ENCODE measurements at places on chromosomes 4 and X. TPM values are rescaled to one million over a fixed set of nuclear protein-coding genes. Genes with fewer than 3 reads are reported as not detected.

- H3K4me3 ChIP-seq, result no peak overlapping the region
- no peaks in the 10 kb centered on the region for H3K4me1 ChIP-seq
- H3K36me3 ChIP-seq, result no peaks in the 10 kb centered on the region
Observed at GRCh38 chr4:98110929-98111328, 32.3 kb downstream of the STPG2 start.

DNA sequence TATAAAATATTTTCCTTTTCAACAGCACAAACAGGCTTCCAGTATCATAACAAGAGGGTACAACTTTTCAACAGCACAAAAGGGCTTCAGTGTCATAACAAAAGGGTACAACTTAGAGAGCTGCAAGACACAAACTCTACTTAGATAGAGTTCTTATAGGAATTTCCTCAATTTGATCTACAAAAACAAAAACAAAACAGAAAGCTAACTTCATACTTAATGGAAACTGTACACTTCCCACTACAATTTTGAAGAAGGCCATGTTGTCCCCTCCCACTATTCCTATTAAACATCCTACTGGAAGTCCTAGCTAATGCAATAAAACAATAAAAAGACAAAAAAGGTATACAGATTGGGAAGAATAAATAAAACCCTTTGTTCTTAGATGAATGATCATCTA, 96.7 kb downstream of the CENPC start:
- H3K4me3 ChIP-seq, result no peak overlapping the region
- H3K27ac ChIP-seq, result no peak overlapping the region
- H3K4me1 ChIP-seq, result peaks cover 3% of the 10 kb centered on the region
- H3K27me3 ChIP-seq, result no peaks in the 10 kb centered on the region

GRCh38 chr4:40165916-40166315, 30.9 kb upstream of the RHOH start:
- peaks cover 57% of the 10 kb centered on the region for H3K36me3 ChIP-seq
- no peak for DNase-seq
- H3K4me1 ChIP-seq, result peaks cover 7% of the 10 kb centered on the region

GPRIN3 gene
- total RNA-seq, result 10.7 TPM

DNA sequence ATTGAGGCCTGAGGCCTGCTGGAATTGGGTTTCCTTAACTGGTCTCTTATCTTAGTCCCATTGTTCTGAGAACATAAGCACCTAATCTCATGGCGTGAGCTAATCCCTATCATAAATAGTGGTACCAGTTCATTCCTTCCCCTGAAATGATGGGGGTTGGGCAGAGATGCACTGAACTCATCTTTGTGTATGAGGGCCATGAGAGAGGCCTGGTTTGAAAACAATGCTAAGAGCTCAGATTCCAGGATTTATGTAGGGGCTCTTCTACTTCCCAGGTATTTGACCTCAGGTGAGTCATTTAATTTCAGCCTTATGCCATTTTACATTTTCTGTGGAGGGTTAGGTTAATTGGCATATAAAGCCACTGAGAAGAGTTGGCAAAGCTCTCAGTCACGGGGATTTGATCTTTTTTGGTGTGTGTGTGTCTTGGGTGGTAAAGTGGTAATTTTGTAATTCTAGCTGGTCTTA, 4.4 kb downstream of the RBM3 start:
- H3K27ac ChIP-seq, result peak overlapping the region; percentile 43
- H3K4me3 ChIP-seq, result no peak overlapping the region
- no peaks in the 10 kb centered on the region for H3K27me3 ChIP-seq

DNA sequence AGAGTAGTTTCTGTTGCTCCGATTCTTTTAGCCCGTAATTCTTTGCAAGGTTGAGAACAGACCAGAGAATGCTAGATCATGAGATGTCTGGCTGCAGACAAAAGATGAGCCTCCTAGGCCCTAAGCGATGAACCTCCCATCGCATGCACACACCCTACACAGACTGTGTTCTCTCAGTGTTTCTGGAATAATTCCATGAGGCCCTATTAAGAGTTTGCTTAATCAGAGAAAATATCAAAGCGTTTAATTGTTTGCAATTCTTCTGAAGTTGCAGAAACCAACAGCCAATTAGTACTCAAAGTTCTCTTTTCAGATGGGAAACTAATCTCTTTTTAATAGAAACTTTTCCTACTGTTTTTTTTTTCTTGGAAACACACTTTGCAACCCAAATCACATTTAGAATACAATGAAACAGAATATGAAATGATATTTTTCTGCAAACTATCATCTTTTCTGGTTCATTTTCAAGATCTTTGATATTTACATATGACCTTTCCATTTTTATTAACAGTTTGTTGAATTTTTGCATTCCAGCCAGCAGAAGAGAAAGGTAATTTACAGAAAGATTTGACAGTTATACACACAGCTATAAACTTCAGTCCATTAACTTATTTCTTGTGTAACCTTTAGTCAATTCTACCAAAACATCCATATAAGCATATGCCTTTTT, 1525.6 kb downstream of the ARAP2 start:
- no peaks in the 10 kb centered on the region for H3K36me3 ChIP-seq
- H3K27me3 ChIP-seq, result no peaks in the 10 kb centered on the region
- H3K27ac ChIP-seq, result no peak overlapping the region

SPANXC gene
- total RNA-seq, result not detected

GRCh38 chr4:127759228-127759820, 22.8 kb upstream of the HSPA4L start:
- H3K27me3 ChIP-seq, result peaks cover 3% of the 10 kb centered on the region
- DNase-seq, result no peak
- H3K27ac ChIP-seq, result no peak overlapping the region
- H3K4me1 ChIP-seq, result no peaks in the 10 kb centered on the region
- H3K36me3 ChIP-seq, result no peaks in the 10 kb centered on the region

SOX3 gene
- not detected for total RNA-seq

DNA sequence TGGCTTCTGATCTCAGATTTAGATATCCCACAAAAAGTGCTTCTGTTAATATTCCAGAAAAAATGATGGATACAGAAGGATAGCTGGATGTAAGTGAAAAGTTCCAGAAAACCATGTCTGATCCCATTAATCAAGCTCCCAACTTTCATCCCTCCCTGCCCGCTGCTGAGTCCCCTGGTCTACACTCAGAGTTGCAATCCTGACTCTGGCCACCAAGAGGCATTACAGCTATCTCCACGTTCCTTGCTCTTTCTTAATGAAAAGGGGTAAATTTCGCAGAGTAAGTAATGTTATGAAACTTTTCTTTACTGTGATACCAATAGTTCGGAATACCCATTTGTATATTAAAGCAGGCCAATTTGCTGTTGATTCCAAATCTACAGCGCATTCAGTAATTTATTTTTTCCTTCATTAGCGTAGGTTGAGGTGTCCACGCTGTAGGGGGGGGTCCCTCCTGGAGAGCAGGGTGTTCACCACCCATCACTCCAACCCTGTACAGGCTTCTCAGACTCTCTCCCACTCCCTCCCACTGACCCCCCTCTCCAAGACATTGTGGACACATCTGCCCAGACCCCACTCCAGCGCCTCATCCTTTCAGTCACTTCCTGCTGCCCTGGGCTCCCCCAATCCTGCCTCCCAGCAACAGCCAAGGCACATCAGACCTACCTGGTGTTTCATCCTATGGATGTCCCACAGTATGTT, 55.1 kb downstream of the RAB40A start:
- DNase-seq, result no peak
- H3K36me3 ChIP-seq, result no peaks in the 10 kb centered on the region
- H3K4me1 ChIP-seq, result peaks cover 3% of the 10 kb centered on the region
- H3K4me3 ChIP-seq, result peak overlapping the region; percentile 86
- peaks cover 6% of the 10 kb centered on the region for H3K27me3 ChIP-seq

- H3K27ac ChIP-seq, result no peak overlapping the region
- H3K36me3 ChIP-seq, result no peaks in the 10 kb centered on the region
- no peak for DNase-seq
- peaks cover 31% of the 10 kb centered on the region for H3K27me3 ChIP-seq
- peaks cover 11% of the 10 kb centered on the region for H3K4me1 ChIP-seq
Observed at GRCh38 chr4:167233685-167234315, 494 bp downstream of the SPOCK3 start.

GRCh38 chr4:142960126-142960525, 114.0 kb upstream of the INPP4B start:
- H3K27ac ChIP-seq, result no peak overlapping the region
- H3K4me3 ChIP-seq, result no peak overlapping the region
- H3K27me3 ChIP-seq, result peaks cover 4% of the 10 kb centered on the region
- H3K36me3 ChIP-seq, result no peaks in the 10 kb centered on the region
- DNase-seq, result no peak

DNA sequence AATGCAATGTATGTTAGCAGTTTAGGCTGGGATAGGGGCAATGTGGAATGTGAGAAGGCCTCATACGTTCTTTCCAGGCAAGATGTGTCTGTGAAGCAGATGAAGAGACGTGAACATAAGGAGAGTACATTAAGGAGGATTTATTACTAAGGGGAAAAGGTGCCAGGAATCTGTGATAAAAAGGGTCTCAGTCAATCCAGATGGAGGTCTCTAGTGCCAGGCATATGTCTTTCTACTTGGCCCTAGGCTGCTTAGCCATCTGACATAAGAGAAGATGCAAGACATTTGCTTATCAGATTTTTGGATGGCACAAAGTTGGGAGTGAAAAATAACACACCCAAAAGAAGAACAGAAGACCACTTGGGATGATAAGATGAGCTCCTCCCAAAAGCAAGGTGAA, 93.0 kb upstream of the PRKG2 start:
- no peaks in the 10 kb centered on the region for H3K36me3 ChIP-seq
- no peak for DNase-seq
- no peaks in the 10 kb centered on the region for H3K27me3 ChIP-seq
- no peaks in the 10 kb centered on the region for H3K4me1 ChIP-seq
- H3K4me3 ChIP-seq, result no peak overlapping the region
- H3K27ac ChIP-seq, result no peak overlapping the region

GRCh38 chrX:148691456-148691855, 191.0 kb downstream of the AFF2 start:
- H3K27me3 ChIP-seq, result no peaks in the 10 kb centered on the region
- no peak overlapping the region for H3K27ac ChIP-seq
- H3K4me1 ChIP-seq, result no peaks in the 10 kb centered on the region
- no peaks in the 10 kb centered on the region for H3K36me3 ChIP-seq
- no peak for DNase-seq

DNA sequence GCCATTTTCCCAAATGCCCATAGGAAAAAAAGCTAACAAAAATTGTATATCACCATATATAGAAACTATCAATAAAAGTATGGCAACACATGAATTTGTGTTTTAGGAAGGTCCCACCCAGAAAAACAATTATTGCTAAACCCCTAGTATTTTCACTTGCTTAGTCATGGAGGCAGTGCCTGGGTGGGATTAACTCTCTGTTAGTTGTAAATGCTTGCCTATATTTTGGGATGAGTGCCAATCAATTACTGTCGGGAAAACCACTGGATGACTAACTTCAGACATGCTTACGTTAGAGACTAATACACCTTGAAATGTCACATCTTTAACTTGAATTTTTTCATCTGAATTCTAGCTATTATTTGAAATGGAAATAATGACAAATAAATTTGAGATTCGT, 33.9 kb downstream of the TMPRSS11A start:
- H3K27ac ChIP-seq, result no peak overlapping the region
- no peak overlapping the region for H3K4me3 ChIP-seq
- no peaks in the 10 kb centered on the region for H3K4me1 ChIP-seq
- peaks cover 7% of the 10 kb centered on the region for H3K27me3 ChIP-seq
- H3K36me3 ChIP-seq, result no peaks in the 10 kb centered on the region

- peaks cover 2% of the 10 kb centered on the region for H3K27me3 ChIP-seq
- no peaks in the 10 kb centered on the region for H3K36me3 ChIP-seq
- DNase-seq, result no peak
- no peak overlapping the region for H3K4me3 ChIP-seq
- H3K4me1 ChIP-seq, result no peaks in the 10 kb centered on the region
- H3K27ac ChIP-seq, result no peak overlapping the region
Observed at GRCh38 chr4:23266401-23266800, 573.7 kb downstream of the GBA3 start.

- no peak overlapping the region for H3K4me3 ChIP-seq
- no peaks in the 10 kb centered on the region for H3K36me3 ChIP-seq
- no peak for DNase-seq
- H3K27ac ChIP-seq, result no peak overlapping the region
- H3K4me1 ChIP-seq, result peaks cover 10% of the 10 kb centered on the region
- H3K27me3 ChIP-seq, result no peaks in the 10 kb centered on the region
Observed at GRCh38 chr4:24768604-24769003, 26.8 kb upstream of the SOD3 start.

- no peak for DNase-seq
- no peaks in the 10 kb centered on the region for H3K4me1 ChIP-seq
- H3K4me3 ChIP-seq, result no peak overlapping the region
- H3K27me3 ChIP-seq, result peaks cover 2% of the 10 kb centered on the region
Observed at GRCh38 chr4:87738483-87738882, 60.9 kb upstream of the IBSP start.

GRCh38 chr4:74874753-74875367, 58.1 kb upstream of the PARM1 start:
- no peaks in the 10 kb centered on the region for H3K36me3 ChIP-seq
- H3K27me3 ChIP-seq, result peaks cover 1% of the 10 kb centered on the region
- H3K4me1 ChIP-seq, result no peaks in the 10 kb centered on the region
- H3K4me3 ChIP-seq, result no peak overlapping the region
- DNase-seq, result no peak
- H3K27ac ChIP-seq, result no peak overlapping the region

PGAM4 gene
- total RNA-seq, result 0.48 TPM

- H3K4me3 ChIP-seq, result no peak overlapping the region
- H3K27ac ChIP-seq, result no peak overlapping the region
- H3K4me1 ChIP-seq, result peaks cover 4% of the 10 kb centered on the region
- no peaks in the 10 kb centered on the region for H3K36me3 ChIP-seq
- DNase-seq, result no peak
Observed at GRCh38 chr4:81914623-81915022, 442.9 kb upstream of the RASGEF1B start.

SSX2 gene
- total RNA-seq, result not detected

GRCh38 chr4:1056671-1057402, 45.4 kb downstream of the FGFRL1 start:
- H3K27me3 ChIP-seq, result peaks cover 11% of the 10 kb centered on the region
- no peak overlapping the region for H3K4me3 ChIP-seq
- H3K27ac ChIP-seq, result no peak overlapping the region
- peaks cover 11% of the 10 kb centered on the region for H3K4me1 ChIP-seq

GRCh38 chr4:71392109-71392508, 53.3 kb downstream of the SLC4A4 start:
- DNase-seq, result no peak
- no peaks in the 10 kb centered on the region for H3K36me3 ChIP-seq
- no peak overlapping the region for H3K4me3 ChIP-seq
- no peaks in the 10 kb centered on the region for H3K27me3 ChIP-seq
- no peak overlapping the region for H3K27ac ChIP-seq

HELT gene
- not detected for total RNA-seq

CTSO gene
- total RNA-seq, result 0.94 TPM

GRCh38 chr4:85842540-85842939, 367.6 kb downstream of the ARHGAP24 start:
- no peak overlapping the region for H3K4me3 ChIP-seq
- no peak overlapping the region for H3K27ac ChIP-seq
- H3K4me1 ChIP-seq, result no peaks in the 10 kb centered on the region
- no peaks in the 10 kb centered on the region for H3K36me3 ChIP-seq
- H3K27me3 ChIP-seq, result no peaks in the 10 kb centered on the region
- no peak for DNase-seq

SULT1B1 gene
- 0.11 TPM for total RNA-seq

DNA sequence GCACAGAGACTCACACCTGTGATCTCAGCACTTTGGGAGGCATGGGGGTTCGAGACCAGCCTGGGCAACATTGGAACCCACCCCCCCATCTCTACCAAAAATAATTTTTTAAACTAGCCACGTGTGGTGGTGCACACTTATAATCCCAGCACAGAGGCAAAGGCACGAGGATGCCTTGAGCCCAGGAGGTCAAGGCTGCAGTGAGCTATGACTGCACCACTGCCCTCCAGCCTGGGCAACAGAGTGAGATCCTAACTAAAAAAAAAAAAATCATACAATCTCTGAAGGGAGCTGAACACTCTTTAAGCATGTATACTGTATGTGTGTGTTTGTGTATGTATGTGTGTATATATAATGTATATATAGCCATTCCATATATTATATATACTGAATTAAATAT, 2.5 kb upstream of the PRKX start:
- no peak overlapping the region for H3K4me3 ChIP-seq
- H3K36me3 ChIP-seq, result peaks cover 11% of the 10 kb centered on the region
- no peak overlapping the region for H3K27ac ChIP-seq

Data from activated T-helper 2 cell treated with anti-CD3 and anti-CD28 coated beads, Interferon-gamma antibody, Interleukin-2, Interleukin-4, amounts not matched to agents 10 μg/mL and 5 μg/mL and 100 μg/mL, durations not matched to agents 14 hours and 24 hours and 36 hours (primary cell).